ENCODE measurements at places on chromosomes 11 and 22.

DNA sequence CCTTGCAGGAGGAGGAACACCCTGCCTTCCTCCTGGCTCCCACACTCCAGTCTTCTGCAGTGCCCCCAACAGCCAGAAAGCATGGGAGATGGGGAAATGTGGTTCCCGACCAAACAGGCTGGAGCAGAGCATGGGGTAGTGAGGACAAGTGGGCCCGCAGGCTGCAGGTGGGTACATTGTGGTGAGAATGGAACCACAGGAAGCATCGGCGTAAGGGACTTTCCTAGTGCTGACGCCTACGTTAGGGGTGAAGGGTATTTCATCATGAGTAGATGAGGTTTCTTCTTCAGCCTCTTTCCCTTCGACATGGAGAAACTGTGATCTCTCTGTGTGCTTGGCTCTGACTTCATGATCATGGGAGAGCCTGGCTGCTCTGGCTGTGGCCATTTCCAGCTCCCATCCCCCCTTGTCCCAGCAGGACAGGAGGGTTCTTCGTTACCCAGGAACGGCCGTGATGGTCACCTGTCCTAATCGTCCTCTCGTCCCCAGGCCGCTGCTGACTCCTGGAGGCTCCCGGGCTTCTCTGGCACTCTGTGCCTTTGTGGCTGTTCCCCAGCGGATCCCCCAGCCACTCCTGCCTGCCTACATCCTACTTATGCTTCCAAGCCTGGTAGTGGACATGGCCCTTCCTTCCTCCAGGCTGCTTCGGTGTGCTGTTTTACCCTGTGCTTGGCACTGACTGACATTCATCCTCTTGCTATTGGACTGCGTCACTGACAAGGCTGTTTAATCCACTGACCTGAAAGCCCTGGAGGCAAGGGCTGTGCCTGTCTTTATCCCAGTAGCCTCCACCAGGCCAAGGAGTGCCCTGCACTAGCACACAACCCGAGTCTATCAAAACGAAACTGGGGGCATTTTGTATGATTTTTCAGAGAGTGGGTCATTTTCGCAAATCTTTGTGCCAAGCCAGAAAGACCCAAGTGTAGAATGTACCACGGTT, 65.2 kb upstream of the CECR2 start:
- peak; percentile 12 for DNase-seq

DNA sequence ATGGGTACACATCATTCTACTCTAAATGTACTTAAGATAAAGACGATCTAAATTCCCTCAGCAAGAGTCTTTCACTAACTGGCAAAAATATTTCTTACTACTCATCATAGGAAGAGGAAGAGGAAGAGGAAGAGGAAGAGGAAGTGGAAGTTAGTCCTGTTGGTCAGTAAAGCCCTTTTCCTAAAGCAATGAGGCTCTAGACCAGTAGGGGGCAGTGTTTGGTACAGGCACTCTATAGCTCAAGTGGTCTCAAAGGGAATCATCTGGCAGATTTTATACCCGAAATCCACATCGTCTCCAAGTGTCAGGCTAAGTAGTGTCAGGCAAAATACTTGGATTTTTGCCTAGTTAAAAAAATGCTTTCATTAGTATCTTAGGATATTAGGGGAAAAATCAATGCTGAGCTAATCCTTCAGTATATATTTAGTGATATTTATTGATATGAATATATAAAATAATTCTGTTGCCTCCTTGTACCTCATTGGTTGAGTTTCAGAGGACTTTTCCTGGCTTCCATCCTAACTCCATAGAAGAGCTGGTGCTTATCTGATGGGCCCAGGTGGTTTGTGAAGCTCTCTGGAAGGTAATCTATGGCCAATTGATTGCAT, 7.7 kb downstream of the BLID start:
- DNase-seq = no peak

- no peak for DNase-seq
Measured at GRCh38 chr11:123437236-123437979, 7.3 kb downstream of the GRAMD1B start.

DNA sequence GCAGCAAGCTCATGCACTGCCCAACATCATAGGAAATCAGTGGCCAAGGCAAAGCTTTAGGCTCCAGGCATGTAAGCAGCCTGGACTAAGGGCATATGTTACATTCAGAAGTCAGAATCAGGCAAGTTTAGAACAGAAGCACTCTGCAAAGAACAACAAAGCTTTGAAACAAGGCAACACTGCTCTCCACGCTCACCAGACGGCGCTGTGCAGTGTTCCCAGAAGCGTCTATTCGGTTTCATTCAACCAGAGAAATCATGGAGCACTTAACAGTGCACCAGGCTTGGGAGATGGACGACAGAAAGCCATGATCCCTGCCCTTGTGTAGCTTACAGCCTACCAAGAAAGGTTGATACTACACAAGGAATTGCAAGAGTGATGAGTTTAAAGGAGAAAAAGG, 555.8 kb downstream of the BUD13 start:
- no peak for DNase-seq

GRCh38 chr11:29432719-29433325, 584.0 kb downstream of the KCNA4 start:
- no peak for DNase-seq

- DNase-seq = no peak
Measured at GRCh38 chr22:18103527-18104269, 6.9 kb upstream of the TUBA8 start.

GRCh38 chr11:61700212-61700611, 20.0 kb downstream of the DAGLA start:
- DNase-seq = no peak

DNA sequence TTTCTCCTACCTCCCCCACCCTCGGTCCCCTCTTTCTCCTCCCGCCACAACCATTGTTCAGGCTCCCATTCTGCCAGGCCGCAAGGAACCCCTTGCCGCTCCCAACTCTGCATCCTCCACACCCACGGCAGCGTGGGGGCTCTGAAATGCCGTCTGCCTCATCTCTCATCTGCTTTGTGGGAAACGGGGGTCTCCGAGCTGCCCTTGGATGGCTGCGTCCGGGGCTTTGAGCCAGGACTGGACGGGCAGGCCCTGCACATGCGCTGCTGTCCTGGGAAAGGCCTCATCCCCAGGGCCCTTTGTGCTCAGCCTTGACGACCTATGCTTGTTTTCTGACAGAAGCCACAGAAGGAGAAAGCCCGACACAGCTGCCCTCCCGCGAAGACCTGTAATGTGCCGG, 8.5 kb downstream of the CRELD2 start:
- DNase-seq = no peak

- no peak for DNase-seq
Measured at GRCh38 chr11:21710809-21711208, 482.1 kb upstream of the ANO5 start.

GRCh38 chr11:47895035-47895434, 46.9 kb upstream of the NUP160 start:
- DNase-seq = no peak

GRCh38 chr11:44404301-44404700, 94.4 kb upstream of the ALX4 start:
- no peak for DNase-seq

- DNase-seq = no peak
Measured at GRCh38 chr11:46112961-46113607, 8.2 kb downstream of the PHF21A start.

DNA sequence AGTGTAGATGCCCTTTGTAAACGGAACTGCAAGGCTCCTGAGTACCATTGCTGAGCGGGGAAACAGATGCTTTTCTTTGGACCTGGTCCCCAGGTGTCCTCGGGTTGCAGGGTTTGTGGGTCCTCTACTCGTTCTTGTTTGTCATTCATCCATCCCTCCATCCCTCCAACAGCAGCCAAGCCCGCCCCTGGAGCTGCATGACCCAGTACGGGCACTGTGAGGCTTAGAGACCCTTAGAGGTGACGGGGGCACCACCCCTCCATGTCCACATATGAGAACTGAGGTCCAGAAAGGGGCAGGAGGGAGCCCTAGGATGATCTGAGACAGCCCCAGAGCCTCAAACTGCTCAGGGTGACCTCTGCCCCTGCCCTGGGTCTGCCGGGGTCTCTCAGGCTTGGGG, 45.4 kb downstream of the WNT11 start:
- no peak for DNase-seq

GRCh38 chr11:73374151-73374550, 2.0 kb upstream of the RELT start:
- no peak for DNase-seq

DNA sequence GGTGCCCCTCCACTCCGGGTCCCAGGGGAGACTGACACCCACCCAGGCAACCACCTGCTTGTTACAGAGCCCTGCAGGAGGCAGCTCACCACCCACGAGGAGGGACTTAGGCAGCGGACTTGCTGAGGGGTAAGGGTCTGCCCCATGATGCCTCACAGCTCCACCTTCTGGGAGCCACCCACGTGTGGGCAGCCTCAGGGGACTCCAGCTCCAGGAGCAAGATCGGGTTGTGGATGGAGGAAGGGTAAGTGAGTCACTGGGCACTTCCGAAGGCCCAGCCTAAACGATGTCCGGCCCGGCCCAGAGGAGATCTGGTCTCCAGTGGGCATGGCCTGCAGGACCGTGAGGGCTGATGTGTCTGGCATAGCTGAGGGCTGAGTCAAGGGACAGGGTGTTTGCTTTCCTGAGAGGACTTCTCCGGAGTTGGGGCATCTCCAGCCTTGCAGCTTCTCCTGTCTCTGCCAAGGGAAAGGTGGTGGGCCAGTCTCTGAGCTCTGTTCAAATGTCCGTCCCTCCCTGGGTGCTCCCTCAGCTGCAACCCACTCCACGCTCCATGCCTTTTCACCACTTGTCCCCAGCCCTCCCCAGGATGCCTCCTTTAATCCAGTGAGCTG, 32.3 kb upstream of the P2RY2 start:
- no peak for DNase-seq

GRCh38 chr11:59415111-59415510, 11.1 kb downstream of the OR5A2 start:
- DNase-seq = no peak

GRCh38 chr11:42778193-42778592, 533.6 kb upstream of the API5 start:
- DNase-seq = no peak

GRCh38 chr11:38169286-38169685, 1571.2 kb upstream of the RAG2 start:
- DNase-seq = no peak

DNA sequence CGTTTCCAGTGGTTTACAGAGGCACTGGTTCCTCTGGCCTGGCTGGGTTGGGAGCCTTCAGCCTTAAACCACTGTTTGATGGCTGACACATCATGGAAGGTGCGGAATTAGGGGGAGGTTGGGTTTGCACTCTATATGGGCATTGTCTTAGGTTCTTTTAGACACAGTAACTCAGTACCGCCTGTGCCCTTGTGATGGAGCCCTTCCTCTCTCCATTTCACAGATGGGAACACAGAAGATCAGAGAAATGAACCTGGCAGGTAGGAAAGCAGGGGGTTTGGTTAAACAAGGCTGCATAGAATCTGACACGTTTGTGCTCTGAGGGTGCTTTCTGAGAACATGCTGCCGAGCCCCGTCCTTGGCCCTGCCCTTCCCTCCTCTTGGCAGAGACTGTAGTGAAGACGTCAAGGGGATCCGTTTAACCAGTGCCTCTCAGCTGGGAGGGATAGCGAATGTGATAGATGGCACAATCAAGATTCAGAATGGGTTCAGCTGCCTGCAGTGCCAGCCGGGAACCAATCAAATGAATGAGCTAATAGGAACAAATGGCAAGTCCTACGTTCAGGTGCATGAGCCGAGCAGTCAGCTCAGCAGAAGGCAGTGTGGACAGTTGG, 228.6 kb downstream of the TBC1D22A start:
- no peak for DNase-seq

- no peak for DNase-seq
Measured at GRCh38 chr11:129574431-129574830, 198.8 kb downstream of the BARX2 start.

DNA sequence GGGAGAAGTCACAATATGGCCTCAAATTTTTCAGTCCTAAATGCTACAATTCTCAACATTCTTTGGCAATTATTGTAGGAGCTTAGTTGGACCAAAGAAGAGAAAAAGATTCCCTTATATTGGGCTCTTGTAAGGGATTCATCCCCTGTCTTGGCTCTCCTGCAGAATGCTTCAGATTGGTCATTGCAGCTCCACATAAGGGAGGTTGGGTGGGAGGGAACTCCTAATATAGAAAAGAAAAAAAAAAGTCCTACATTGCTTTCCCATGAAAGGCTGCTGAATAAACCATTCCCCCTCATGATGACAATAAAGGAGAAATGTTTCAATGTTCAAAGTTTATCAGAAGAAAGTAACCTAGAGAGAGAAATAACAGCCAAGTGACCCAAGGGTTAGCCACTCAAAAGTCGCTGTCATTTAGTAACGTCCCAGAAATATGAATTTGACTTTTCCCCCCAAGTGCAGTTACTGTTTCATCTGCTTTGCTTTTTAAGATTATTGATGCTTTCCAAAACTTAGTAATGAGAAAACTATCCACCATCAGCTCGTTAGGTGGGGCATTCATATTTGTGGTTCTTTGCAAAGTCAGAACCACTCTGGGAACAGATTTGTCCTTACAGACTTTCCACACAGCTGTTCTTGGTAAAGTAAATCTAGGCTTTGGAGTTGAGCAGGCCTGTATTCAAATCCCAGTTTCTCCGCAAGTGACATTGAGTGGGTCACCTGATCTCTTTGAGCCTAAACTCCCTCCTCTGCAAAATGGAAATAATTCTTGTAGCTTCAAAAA, 5.0 kb upstream of the SLC1A2 start:
- DNase-seq = no peak

DNA sequence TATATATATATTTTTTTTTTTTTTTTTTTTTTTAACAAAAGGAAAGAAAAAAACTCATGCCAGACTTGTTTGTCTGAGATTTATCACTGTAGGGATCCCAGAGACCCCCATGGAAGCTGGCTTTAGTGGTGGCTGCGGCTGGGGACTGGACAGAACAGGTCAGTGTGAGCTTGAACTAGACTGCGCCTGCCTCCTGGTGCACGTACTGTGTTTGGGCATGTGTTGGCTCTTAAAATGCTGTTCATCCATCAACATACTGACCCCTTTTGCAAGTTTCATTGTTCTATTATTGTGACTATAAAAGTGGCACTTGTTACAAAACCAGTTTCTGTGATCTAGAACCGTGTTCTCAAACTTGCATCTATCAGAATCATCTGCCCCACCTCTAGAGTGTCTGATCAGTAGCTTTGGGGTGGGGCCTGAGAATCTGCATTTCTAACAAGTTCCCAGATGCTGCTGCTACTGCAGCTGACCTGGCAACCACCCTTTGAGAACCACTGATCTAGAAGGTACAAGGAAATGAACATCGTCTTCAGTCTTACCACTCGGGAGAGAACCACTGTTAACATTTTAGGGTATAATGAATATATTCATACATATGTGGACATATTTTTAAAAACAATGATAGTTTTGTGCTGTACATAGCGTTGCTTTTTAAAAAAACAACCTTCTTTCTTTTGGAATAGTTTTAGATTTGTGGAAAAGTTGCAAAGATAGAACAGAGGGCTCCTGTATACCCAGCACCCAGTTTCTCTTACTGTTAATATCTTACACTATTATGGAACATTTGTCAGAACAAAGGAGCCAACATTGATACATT, 54.0 kb downstream of the ZNRF3 start:
- DNase-seq = no peak

Measured in activated T-cell treated with anti-CD3 and anti-CD28 coated beads, Interleukin-2, amount 50 U/mL, for 4 hours (primary cell).